Activated CD8-positive, alpha-beta memory T cell treated with anti-CD3 and anti-CD28 coated beads for 1 hour (primary cell): ENCODE measurements at places on chromosomes 5 and 9.

DNA sequence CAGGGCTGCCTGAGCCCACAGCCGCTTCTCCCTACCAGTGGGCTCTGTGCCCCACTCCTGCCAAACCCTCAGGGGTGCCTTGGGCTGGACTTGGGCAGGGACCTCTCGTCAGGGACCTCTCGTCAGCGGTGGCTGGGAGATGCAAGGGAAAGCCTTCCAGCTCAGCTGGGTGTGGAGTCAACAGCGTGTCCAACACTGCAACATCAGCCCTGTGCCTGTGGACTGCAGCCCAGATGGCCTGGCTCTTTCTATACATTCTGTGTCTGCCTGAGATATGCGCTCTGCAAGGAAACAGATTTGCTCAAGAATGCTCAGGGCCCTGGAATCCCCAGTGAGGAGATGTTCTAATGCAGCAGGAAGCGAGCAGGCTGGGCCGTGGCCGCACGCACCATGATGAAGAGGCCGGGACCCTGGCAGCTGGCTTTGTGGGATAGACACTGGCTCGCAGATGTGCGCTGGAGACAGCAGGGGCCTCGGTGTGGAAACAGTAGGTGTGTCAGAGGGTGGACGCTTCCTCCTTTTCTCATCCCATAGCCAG lies 85.0 kb upstream of the COL5A1 start:
- no peak for DNase-seq

DNA sequence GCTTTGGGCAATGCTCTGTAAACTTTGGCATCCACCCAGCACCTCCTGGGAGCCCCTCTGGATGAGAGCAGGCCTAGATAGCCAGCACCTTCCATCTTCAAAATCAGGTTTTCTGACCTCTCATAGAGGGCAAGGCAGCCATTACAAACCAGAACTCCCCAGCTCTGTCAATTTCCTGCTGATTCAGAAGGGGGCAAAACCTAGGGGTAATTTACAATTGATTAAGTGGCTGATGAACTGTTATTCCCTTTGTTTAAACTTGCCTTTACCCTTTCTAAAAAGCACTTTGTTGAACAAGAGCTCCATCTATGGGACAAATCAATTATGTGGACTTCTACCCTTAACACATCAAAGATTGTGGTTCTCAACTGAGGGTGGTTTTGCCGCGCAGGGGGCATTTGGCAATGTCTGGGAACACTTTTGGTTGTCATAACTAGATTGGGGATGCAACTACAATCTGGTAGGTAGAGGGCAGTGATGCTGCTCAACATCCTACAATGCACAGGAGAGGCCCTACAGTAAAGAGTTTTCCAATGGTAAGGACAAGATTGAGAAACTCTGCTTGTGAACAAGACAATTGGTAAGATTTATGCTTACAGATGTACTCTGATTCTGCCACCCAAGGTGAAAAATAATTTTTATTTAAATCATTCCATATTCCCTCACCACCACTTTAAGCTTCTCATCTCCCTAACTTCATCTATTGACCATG lies 184.1 kb downstream of the MARCHF11 start:
- no peak for DNase-seq

- DNase-seq = no peak
These were observed 1271.6 kb downstream of the PTPRD start for GRCh38 chr9:9341203-9341602.

GRCh38 chr9:70488098-70488792 lies 73.8 kb upstream of the KLF9 start:
- DNase-seq = no peak

GRCh38 chr9:133658442-133659431 lies 22.6 kb downstream of the DBH start:
- DNase-seq = no peak

DNA sequence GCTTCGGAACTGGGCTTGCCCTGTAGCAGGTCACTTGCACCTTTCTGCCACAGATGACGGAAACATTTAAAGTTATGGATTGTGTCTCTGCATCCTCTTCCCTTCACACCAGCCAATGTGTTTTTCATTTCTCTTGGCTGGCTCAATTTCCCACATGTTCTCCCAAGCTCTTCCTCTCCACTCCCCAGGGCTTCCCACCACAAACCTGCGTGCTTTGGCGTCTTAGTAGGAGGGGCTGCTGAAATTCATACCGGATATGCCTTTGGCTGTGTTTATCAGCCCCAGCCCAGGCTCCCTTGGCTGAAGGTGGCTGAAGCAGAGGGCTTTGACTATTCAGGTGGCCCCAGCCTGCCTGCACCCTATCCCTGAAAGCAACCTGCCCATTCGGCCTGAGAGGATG lies 32.1 kb downstream of the ADRB2 start:
- DNase-seq = no peak

- no peak for DNase-seq
These were observed 119.5 kb upstream of the ACOT12 start for GRCh38 chr5:81513473-81513872.

- DNase-seq = no peak
These were observed 44.3 kb upstream of the UGCG start for GRCh38 chr9:111852291-111852690.

DNA sequence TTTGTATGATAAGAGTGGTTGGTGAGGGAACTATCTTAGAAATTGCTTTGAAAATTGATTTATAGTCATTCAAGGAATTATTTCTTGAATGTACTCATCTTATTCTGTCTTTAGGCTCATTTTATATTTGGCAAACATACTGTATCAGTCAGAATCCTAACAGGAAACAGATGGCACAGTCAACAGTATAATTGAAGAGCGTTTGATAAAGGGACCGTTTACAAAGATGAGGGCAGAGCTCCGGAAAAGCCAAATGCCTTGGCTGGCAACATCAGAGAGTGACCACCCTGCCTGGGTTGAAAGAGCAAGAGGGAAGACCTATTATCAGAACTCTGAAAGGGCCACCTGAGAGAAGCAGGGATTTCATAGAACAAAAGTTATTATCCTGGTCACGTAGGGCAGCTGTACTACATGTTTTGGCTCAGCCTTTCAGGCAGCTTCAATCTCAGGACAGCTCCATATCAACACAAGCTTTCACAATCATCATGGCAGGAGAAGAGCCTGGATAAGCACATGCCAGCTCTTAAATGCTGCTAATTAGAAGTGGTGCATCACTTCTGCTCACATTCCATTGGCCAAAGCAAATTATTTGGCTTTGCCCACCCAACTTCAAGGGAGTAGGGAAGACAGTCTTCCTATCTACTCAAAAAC lies 47.2 kb upstream of the ARL15 start:
- no peak for DNase-seq

- no peak for DNase-seq
These were observed 706.0 kb upstream of the GRAMD2B start for GRCh38 chr5:125717209-125717608.

- peak; percentile 20 for DNase-seq
These were observed 82.6 kb downstream of the PBX3 start for GRCh38 chr9:125829743-125830142.

- DNase-seq = no peak
These were observed 379.5 kb upstream of the EDIL3 start for GRCh38 chr5:84764227-84764626.

- DNase-seq = no peak
These were observed 21.9 kb downstream of the DYNC2I2 start for GRCh38 chr9:128634651-128635262.

- DNase-seq = no peak
These were observed 93.5 kb downstream of the HRH2 start for GRCh38 chr5:175751369-175751768.

DNA sequence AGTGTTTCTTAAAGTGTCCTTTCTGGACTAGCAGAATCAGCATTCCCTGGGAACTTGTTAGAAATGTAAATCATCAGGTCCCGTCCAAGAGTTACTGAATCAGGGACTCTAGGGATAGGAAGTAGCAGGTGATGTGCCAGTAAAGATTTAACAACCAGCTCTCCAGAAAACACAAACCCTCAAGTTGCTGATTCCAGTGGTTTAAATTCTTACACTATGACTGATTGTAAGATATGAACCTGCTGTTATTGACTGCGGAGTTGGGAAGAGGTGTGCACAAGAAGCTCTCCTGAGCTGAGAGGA lies 39.1 kb upstream of the BASP1 start:
- no peak for DNase-seq

GRCh38 chr9:99326112-99326916 lies 104.2 kb downstream of the SEC61B start:
- no peak for DNase-seq

- no peak for DNase-seq
These were observed 191.8 kb downstream of the PRR16 start for GRCh38 chr5:120655828-120656435.

DNA sequence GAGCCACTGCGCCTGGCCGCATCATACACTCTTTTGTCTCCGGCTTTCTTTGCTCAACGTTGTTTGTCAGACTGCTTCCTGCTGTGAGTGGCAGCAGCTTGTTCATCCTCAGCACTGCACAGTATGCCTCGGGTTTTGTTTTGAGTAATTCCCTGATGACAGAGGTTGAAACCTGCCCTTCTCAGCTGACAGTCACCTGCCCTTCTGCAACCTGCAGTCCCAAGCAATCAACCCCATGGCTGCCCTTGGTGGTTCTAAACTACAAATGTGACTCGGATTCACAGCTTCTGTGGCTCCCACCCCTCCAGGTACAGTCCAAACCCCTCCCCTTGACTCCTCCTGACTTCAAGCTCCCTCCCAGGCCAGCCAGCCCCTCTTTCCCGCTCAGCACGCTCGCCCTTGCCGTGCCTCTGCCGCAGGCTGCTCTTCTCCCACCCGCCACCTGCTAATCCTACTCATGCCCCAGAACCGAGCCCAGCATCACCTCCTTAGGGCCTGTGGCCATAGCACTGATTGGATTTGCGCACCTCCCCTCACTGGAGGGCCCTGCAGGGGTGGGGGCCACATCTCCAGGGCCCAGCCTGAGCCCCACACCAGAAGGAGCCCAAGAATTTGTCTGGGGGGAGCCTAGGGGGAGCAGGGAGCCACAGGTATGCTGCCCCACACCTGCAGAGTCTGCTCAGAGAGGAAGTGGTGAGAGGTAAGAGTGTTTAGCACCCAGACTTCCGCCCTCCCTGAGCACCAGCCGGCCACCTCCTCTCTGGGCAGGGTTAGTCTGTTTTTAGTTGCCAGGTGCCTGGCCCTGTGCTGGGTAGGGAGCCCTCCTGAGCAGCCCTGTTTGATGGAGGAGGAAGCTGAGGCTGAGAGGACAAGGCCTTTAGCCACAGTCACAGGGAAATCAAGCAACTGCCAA lies 10.1 kb downstream of the EEIG1 start:
- peak; percentile 33 for DNase-seq

DNA sequence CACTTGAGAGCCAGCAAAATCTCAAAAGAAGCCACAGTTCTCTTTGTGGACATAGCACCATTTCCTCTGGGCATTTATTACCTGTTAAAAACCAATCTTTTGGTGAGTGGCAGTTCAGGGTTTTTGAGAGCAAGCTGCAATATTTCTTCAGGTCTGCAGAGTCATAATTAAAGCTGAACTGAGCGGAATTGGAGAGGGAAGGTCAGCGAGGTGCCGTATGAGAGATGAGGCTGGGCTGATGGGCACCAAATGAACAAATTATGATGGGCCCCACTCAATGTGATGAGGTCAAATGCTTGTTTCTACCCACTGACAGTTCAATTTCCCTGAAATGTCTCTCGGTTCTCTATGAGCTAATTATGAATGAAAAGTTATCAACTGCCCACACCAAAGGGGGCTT lies 231.9 kb downstream of the AP3B1 start:
- no peak for DNase-seq

GRCh38 chr5:138560971-138561370 lies 14.2 kb downstream of the HSPA9 start:
- no peak for DNase-seq

DNA sequence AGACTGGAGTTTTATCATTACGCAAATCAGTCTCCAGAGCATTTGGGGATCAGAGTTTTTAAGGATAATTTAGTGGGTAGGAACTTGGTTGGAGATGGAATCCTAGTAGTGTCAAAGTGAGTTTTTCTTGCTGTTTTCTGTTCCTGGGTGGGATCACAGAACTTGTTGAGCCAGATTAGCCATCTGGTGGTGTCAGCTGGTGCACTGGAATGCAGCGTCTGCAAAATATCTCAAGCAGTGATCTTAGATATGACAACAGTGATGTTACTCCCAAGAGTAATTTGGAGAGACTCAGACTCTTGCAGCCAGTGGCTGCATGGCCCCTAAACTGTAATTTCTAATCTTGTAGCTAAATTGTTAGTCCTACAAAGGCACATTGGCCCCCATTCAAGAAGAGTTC lies 1257.8 kb downstream of the MAT2B start:
- no peak for DNase-seq

- DNase-seq = no peak
These were observed 193.3 kb downstream of the TMEM38B start for GRCh38 chr9:105887679-105888078.

DNA sequence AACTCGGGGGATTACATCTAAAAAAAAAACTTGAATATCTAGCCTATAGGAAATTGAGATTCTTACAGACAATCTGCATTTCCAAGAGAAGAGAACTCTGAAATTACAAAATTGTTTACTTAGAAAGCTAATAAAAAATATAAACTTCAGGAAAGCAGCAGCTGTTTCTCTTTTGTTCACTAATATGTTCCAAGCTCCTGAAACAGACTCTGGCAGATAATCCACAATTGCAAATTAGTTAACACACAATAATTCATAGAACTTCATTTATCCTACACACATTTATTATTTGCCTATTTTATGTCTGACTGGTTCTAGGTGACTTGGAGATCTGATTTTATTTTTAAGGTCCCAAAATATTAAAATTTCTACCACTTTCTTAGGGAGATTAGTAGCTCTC lies 83.8 kb downstream of the TMEM167A start:
- no peak for DNase-seq

- no peak for DNase-seq
These were observed 180.3 kb upstream of the GHR start for GRCh38 chr5:42242881-42243485.

- no peak for DNase-seq
These were observed 45.2 kb upstream of the SEMA4D start for GRCh38 chr9:89543111-89543510.

DNA sequence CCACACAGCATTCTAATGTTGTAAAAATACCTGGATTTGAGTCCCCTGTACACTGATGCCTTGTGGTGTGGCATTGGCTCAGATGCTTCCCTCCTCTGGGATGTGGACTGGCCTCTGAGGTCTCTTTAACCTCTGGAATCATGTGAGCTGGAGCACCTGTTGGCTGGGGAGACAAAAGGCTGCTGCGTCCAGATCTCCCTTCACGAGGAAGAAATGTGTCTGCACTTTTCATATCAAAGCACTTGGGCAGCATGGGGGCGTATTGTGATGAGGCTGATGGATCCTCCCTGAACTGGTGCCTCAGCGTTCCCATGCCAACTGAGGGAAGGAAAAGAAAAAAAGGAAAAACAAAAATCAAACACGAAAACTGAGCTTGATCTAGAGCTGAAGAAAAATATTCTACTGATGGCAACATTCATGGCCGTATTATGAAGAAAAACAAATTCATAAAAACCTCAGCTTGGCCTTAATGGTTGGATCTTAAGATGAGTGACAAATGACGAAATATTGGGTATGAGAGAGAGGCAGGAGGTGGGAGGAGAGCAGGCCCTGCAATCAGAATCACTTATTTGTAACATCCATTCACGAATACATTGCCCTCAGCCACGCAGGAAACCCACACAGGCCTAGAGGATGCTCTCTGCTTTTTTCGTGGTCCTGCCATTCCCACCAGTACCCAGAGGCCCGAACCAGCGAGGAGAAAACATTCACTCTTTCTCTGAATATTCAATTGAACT lies 26.2 kb downstream of the GRIA1 start:
- DNase-seq = no peak

- no peak for DNase-seq
These were observed 260.9 kb upstream of the TUSC1 start for GRCh38 chr9:25939126-25939525.
